ENCODE measurements at places on chromosomes 16 and 17.

DNA sequence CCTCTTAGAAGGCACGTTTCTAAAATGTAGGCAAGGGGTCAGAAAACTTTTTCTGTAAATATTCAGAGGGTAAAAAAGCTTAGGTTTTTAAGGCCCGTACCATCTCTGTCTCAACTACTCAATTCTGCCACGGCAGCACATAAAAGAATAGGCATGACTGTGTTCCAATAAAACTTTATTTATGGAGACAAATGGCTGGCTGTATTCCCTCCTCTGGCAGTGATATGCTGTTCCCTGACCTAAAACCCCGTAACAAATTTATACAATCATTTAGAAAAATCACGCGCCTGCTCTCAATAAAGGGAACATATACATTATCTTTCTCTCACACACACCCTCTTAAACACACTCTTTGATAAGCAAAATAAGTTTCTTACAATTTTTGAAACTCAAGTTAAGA lies 138.7 kb downstream of the ZFHX3 start:
- DNase-seq = no peak

DNA sequence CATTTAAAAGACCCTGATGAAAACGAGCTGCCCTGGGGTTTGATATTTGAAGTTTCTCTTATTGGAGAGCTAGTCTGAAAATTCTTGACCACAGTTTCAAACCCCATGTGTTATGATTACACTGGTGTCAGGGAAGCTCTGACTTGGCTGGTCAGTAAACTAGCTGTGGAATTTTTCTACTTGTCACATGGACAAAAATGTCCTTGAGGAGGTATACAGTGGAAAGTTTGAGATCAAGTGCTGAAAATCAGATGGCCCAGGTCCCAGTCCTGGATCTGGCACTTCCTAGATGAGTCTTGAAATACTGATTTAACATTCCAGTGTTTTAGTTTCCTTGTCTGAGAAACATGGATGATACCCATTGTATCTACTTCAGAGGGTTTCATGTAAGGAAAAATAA lies 30.7 kb upstream of the SOX9 start:
- DNase-seq = no peak

DNA sequence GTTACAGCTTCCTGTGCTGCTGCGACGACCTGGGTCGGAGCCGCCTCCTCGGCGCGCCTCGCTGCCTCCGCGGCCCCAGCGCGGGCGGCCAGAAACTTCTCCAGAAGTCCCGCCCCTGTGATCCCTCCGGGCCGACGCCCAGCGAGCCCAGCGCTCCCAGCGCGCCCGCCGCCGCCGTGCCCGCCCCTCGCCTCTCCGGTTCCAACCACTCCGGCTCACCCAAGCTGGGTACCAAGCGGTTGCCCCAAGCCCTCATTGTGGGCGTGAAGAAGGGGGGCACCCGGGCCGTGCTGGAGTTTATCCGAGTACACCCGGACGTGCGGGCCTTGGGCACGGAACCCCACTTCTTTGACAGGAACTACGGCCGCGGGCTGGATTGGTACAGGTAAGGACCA lies 746 bp downstream of the HS3ST2 start:
- no peak for DNase-seq

- DNase-seq = no peak
These were observed 194.9 kb upstream of the CDH11 start for GRCh38 chr16:65316808-65317207.

DNA sequence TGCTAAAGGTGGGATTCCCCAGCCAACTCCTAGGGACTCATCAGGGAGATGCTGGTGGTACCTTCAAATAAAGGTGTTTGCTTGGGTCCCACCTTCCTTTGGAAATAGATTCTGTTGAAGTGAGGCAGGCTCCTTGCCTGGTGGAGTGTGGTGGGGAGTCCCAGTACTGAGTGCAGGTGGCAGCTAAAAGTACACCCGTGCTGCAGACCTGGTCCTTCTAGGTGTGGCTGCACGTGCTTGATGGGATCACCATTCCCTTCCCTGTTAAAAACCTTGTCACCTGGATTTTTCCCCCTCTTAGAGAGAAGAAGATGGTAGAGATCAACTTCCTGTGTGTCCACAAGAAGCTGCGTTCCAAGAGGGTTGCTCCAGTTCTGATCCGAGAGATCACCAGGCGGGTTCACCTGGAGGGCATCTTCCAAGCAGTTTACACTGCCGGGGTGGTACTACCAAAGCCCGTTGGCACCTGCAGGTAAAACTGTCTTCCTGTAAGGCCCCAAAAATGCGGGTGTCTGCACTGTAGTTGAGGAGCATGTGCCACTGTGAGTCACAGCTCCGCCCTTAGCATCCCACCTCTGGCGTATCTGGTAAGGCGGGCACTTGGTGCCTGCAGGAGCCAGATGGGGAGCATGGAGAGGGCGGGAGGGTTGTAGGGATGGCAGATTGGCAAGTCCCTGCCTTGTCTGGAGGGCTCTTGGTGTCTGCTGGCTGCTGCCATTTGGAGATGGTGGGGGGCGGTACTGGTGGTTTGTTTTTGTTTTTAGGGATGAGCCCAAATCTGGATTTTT lies 34.0 kb downstream of the PLCD3 start:
- DNase-seq = no peak

Measured in eye (tissue), 1 donor.